GM04504 (cell line): ENCODE measurements at places on chromosomes 1 and 21.

DNA sequence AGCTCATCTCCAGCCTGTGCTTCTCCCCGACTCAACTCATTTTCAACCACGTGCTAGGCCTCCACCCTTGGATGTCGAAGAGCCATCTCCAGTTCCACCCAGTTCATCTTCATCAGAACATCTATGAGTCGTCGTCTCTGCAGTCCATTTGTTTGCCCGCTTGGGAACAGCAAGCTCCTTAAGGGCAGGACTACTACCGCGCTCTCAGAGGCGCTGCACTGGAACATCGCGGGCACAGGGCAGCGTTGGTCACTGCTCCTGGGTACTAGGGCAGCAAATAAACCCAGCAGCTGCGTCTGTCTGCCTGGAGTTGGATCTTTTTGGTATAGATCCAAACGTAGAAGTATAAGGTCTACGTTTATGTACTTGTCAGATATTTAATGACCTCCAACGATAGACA, 478 bp upstream of the PRDM2 start:
- no peak for DNase-seq

DNA sequence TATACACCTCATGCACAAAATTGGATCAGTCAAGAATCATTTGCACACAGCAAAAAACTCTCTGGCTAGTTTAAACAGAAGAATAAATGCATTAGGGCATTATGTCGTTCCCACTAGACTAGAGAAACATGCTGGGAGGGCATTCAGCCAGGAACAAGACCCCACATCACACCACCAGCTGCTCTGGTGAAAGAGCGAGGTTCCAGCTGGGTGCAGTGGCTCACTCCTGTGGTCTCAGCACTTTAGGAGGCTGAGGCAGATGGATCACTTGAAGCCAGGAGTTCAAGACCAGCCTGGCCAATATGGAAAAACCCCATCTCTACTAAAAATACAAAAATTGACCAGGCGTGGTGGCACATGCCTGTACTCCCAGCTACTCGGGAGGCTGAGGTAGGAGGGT, 52.1 kb upstream of the BACE2 start:
- no peak for DNase-seq

- peak; percentile 38 for DNase-seq
Measured at GRCh38 chr1:233105225-233105624, 154.8 kb downstream of the NTPCR start.

DNA sequence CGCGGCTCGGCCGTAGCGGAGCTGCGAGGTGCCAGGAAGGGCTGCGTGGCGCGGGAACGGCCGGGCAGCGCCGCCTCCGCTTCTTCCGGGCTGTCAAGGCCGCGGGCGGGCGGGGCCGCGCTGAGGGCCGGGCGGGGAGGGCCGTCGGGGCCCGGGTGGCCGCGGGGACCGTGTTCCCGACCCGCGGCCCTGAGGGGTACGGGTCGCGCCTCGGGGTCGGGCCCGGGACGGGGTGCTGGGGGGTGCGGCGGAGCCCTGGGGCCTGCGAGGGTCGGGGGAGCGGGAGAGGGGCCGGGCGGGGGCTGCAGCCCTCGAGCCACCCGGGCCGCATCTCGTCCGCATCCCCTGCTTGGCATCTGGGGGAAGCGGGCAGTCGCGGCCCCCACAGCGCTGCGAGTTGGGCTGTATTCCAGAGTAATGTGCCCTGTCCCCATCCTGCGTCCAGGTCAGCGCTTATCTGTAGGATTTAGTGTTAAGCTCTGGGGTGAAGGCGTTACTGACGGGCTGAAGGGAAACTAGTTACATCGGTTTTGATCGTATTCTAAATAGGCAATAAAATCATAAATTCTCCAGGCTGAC, 379 bp downstream of the RER1 start:
- DNase-seq = no peak

- no peak for DNase-seq
Measured at GRCh38 chr1:193697115-193697762, 510.8 kb upstream of the B3GALT2 start.

DNA sequence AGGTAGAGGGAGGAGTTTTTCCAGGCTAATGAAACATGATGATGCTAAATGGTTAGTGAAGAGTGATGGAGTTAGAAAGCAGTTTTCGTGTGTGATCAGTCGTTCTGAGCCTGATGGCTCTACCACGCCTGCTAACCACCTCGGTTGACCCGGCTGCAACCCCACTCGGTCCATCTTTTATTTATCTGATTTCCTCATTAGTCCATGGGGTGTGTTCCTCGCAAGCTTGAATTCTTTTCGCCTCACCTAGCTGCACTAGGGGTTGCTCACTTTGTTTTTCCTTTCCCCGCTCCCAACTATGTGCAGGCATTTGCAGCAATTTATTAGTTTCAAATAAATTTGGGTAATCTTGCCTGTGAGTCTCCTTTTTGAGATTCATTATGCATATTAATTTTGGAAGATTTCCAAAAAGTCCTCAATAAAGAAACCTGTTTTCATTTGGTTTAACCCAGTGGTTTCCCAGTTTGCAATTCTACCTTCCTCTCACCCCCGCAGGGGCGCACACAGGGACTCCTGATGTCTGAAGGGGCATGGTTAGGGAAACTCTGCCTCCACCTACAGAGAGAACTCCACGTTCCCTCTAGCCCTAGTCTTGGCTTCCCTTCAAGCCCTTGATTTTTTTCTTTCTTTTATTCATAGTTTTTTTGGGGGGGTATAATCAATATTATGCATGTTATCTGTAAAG, 12.6 kb downstream of the B3GALT5 start:
- no peak for DNase-seq

GRCh38 chr1:15557594-15557993, 27.3 kb downstream of the AGMAT start:
- DNase-seq = no peak

GRCh38 chr1:47978486-47978885, 18.7 kb downstream of the TRABD2B start:
- DNase-seq = no peak

DNA sequence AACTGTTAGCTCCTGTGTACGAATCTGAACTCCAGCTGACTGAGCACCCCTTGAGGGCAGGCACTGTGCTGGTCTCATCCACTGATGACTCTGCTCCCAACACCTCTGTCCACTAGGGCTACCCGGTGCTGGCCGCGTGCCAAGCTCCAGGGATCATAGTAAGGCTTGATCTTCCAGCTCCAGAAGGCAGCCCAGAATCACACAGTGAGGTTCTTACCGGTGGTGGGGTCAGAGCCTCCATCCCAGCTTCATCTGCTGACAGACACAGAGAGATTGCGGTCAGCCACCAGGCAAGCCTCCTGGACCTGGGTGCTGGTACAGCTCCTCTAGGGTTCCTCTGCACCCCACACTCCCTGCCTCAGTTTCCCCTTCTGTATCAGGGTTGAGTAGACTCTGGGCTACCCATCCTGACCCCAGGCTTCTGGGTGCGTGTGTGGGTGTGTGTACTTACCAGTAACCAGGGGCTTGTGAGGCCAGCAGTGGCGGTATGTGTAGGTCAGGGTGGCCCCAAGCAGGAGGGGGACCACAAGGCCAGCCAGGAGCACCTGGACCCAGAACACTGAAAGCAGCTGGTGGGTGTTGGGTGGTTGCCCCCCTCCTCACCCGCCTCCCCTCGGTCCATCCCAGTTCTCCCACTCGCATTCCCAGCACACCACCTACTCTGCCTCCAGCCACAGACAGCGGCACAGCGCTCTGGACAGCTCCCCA, 3.4 kb downstream of the TNFRSF25 start:
- DNase-seq = no peak

DNA sequence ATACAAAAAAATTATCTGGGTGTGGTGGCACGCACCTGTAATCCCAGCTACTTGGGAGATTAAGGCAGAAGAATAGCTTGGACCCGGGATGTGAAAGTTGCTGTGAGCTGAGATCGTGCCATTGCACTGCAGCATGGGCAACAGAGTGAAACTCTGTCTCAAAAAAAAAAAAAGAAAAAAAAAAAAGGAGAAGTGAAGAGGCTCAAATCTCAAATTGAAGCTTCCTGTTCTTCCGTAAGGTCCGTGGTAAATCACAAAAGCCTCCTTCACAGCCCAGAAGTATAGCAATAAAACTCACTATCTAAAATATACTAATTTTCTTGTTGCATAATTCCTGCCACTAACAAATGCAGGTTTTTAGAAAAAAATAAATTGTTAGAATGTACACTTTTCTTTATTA, 498.2 kb upstream of the BRINP3 start:
- no peak for DNase-seq

- no peak for DNase-seq
Measured at GRCh38 chr1:40652979-40653378, 12.5 kb downstream of the RIMS3 start.

GRCh38 chr1:19450811-19451515, 34.4 kb downstream of the CAPZB start:
- DNase-seq = peak; percentile 85

- no peak for DNase-seq
Measured at GRCh38 chr1:160367934-160368923, 1.4 kb downstream of the NHLH1 start.

- DNase-seq = no peak
Measured at GRCh38 chr1:56780826-56781225, 38.4 kb downstream of the FYB2 start.

- DNase-seq = no peak
Measured at GRCh38 chr1:84146411-84147032, 2.5 kb downstream of the PRKACB start.

DNA sequence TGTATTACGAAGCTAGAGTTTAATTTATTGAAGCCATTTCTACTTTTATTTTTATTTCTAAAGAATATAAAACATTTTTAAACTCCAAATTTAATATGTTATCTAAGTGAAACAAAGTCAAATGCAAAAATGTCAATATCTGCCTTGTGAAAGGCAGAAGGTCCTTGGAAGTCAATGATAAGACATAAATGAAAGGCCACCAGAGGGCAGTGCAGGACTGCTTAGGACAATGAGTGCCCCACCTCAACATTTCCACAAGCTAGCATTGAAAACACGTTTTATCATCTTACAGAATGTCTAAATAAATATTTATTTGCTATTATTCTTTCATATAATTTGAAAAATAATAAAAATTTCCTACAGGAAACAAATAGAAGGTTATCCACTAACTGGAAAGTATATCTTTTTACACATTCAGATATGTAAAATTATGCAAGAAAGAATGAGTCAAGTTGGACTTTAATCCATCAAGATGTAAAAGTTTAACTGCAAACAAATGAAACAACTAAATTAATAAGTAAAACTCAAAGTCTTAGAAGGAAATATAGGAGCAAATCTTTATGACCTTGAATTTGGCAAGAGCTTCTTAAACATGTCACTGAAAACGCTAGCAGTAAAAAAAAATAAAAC, 140.1 kb upstream of the FMN2 start:
- peak; percentile 26 for DNase-seq

- no peak for DNase-seq
Measured at GRCh38 chr1:236757640-236758039, 37.5 kb upstream of the MTR start.

DNA sequence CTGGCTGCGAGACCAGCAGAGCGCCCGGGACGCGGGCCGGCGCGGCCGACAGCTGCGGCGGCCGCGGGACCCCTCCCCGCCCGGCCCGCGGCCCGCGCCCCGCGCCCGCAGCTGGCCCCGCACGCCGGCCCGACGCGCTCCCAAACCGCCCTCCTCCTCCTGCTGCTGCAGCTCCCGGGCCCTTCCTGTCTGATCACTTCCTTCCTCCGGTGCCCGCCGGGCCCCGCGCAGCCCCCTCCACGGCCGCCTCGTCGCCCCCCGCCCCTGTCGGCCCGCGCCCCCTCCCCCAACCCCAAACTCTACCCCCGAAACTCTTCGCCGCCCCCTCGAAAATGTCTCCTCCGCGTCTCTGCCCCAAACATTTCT, 594 bp downstream of the LUZP1 start:
- DNase-seq = no peak

- DNase-seq = no peak
Measured at GRCh38 chr1:14366091-14367018, 232.1 kb upstream of the KAZN start.

DNA sequence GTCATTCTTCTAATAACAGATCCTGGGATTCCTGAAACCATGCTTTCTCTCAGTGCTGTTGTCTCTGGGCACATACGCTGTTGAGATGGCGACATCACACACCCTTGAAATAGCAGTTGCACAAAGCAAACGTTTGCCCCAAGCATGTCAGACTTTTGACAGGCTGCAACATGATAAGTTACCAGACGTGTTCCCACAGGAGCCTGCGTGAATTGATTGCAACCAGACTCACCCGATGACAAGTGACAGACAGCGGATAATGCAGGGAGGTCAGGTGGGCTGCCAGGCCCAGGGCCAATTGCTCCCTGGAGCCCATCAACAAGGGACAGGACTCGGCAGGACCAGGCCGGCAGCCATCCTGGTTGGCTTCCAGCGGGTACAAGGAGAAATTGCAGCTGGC, 310.9 kb downstream of the SIPA1L2 start:
- DNase-seq = no peak

DNA sequence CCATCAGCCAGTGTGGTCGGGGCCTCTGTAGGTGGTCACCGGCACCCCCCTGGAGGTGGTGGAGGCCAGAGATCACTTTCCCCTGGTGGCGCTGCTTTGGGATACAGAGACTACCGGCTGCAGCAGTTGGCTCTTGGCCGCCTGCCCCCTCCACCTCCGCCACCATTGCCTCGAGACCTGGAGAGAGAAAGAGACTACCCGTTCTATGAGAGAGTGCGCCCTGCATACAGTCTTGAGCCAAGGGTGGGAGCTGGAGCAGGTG, 961 bp downstream of the RBM15 start:
- no peak for DNase-seq

DNA sequence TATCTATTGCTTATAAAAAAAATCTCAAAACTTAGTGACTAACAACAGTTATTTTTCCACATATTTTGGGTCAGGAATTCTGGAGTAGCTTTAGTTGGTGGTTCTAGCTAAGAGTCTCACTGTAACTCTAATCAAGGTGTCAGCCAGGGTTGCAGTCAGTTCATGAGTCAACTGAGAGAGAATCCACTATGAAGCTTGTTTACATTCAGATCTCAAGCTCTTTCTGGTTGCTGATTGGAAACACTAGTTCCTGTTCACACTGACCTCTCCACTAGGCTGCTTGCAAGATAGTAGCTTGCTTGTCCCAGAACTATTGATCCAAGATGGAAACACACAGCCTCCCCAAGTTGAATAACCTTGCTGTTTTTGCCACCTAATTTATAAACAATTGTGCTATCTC, 1192.1 kb upstream of the B3GALT2 start:
- DNase-seq = no peak

DNA sequence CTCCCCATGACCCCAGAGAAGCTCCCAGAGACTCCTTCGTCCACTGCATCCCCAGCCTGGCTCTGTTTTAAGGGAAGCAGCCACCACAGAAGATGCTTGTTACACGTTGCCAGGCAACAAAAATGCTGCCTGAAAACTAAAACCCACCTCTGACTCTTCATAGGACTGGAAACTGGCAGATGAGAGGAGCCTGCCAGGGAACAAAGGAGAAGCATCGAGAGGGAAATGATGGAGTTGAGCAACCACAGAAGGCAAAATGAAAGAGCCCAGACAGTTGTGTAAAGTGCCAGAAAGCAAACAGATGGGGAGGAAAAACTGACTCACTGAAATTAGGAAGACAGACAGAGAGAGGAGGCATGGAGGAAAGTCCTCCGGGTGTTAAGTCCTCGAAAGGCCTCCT, 118.4 kb downstream of the KCNN3 start:
- peak; percentile 57 for DNase-seq

GRCh38 chr1:229323201-229323600, 19.6 kb downstream of the CCSAP start:
- DNase-seq = no peak

GRCh38 chr1:5119366-5120234, 465.2 kb downstream of the AJAP1 start:
- DNase-seq = no peak
